ENCODE measurements at places on chromosomes 6 and 20. TPM values are rescaled to one million over a fixed set of nuclear protein-coding genes. Genes with fewer than 3 reads are reported as not detected.

TIAM2 gene
- 14.2 TPM for total RNA-seq

FAM135A gene
- total RNA-seq, result 18.4 TPM

DNA sequence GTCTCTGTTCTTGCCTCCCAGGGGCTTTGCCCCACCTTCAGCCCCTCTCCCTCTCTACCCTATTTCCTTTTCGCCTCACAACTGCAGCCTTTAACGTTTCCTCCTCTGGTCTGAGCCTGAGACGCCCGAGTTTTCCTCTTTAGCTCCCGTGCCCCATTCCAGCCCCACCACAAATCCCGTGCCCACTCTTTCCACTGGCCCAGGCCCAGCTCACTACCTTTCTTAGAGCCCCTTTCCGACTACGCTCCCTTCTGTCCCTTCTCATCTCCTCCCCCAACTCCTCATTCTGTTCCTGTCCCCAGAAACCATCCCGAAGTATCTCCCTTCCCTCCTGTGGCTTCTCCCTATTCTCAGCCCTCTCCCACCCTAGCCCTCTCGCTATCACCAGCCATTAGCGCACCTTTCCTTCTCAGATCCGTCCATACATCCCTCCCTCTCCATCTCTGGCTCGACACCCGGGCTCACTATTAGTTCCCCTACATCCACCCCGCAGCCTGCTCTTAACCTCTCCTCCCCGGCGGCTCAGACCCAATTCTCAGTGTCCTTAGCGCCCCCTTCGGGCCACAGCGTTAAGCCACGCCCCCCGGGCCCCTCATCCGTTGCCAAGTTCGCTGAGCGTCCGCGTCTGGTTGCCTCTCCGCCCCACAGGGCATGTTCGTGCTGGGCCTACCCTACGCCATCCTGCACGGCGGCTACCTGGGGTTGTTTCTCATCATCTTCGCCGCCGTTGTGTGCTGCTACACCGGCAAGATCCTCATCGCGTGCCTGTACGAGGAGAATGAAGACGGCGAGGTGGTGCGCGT is 2.7 kb downstream of the SLC32A1 start:
- H3K4me3 ChIP-seq, result no peak overlapping the region
- no peaks in the 10 kb centered on the region for H3K36me3 ChIP-seq
- H3K27ac ChIP-seq, result no peak overlapping the region
- peaks cover 100% of the 10 kb centered on the region for H3K27me3 ChIP-seq
- peaks cover 86% of the 10 kb centered on the region for H3K4me1 ChIP-seq

- H3K4me1 ChIP-seq, result no peaks in the 10 kb centered on the region
- no peaks in the 10 kb centered on the region for H3K36me3 ChIP-seq
- no peak overlapping the region for H3K27ac ChIP-seq
- no peak overlapping the region for H3K4me3 ChIP-seq
- no peak for DNase-seq
Observed at GRCh38 chr20:58463256-58463655, 51.9 kb downstream of the APCDD1L start.

- H3K27ac ChIP-seq, result no peak overlapping the region
- no peaks in the 10 kb centered on the region for H3K36me3 ChIP-seq
- no peaks in the 10 kb centered on the region for H3K27me3 ChIP-seq
- DNase-seq, result no peak
- peaks cover 21% of the 10 kb centered on the region for H3K4me1 ChIP-seq
Observed at GRCh38 chr20:43963872-43964791, 49.5 kb downstream of the TOX2 start.

DNA sequence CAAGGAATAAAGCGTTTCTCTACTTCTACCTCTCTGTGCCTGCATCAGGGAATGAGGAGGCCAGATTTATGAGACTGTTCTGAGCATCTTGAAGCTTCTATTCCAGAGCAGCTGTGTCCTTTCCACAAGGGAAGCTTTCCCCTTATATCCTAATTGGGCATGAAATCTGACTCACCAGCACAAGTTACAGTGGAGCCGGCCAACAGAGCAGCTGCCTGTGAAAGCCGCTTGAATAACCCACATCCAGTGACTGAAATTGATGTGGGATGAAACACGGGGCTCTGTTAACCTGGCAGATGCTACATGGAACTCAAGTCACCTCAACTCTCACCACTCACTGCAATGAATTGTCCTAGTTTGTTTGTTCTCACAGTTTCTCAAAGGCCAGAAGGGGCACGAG is 400.3 kb downstream of the TFAP2A start:
- no peaks in the 10 kb centered on the region for H3K27me3 ChIP-seq
- no peak overlapping the region for H3K27ac ChIP-seq
- H3K4me3 ChIP-seq, result no peak overlapping the region

- no peaks in the 10 kb centered on the region for H3K27me3 ChIP-seq
- DNase-seq, result no peak
- no peak overlapping the region for H3K27ac ChIP-seq
- H3K4me1 ChIP-seq, result no peaks in the 10 kb centered on the region
- H3K4me3 ChIP-seq, result no peak overlapping the region
Observed at GRCh38 chr6:107274288-107274687, 159.0 kb upstream of the BEND3 start.

DNA sequence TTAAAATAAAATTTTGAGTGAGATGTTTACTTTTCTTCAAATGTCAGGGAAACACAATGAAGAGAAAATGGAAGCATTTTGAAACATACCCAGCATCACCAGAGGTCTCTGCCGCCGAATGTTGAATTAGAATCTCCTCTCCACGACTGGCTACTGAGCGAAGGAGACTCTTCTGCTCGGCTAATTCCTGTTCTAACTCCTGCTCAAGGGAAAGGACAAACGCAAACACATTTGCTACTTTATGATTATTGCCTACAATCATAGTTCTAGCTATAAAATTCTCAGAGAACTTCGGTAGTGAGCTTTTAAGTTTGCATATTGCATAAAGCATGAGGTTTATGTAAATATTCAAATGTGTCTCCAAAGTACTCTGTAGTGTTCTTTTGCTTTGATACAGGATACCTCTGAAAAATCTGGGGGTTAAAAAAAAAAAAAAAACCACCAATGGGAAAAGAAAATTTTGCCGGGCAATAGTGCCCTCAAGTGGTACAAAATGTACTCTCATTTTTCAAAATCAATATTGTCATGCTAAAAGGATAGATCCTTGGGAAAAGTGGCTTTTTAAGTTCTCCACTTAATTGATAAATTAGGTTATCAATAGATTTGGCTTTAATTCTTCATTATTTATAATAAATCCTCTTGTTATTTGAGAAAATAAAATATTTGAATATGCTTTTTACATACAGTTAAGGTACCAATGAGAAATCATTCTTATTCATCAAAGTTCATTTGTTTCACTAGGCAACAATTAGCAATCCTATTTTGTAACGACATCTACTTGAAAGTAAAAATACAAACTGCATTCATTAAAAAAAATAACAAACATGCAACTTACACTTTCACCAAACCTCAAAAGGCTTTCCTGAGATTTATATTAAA is 369.0 kb downstream of the SYNE1 start:
- no peak for DNase-seq
- peaks cover 76% of the 10 kb centered on the region for H3K4me1 ChIP-seq
- H3K4me3 ChIP-seq, result no peak overlapping the region
- no peaks in the 10 kb centered on the region for H3K36me3 ChIP-seq
- no peaks in the 10 kb centered on the region for H3K27me3 ChIP-seq

GRCh38 chr6:811831-812230 is 118.9 kb upstream of the EXOC2 start:
- H3K27ac ChIP-seq, result no peak overlapping the region
- no peak for DNase-seq

- no peaks in the 10 kb centered on the region for H3K36me3 ChIP-seq
- H3K27me3 ChIP-seq, result no peaks in the 10 kb centered on the region
- no peak overlapping the region for H3K4me3 ChIP-seq
- H3K4me1 ChIP-seq, result no peaks in the 10 kb centered on the region
- H3K27ac ChIP-seq, result no peak overlapping the region
- DNase-seq, result no peak
Observed at GRCh38 chr6:125050663-125051318, 88.6 kb downstream of the RNF217 start.

- no peaks in the 10 kb centered on the region for H3K4me1 ChIP-seq
- H3K4me3 ChIP-seq, result no peak overlapping the region
- no peaks in the 10 kb centered on the region for H3K27me3 ChIP-seq
Observed at GRCh38 chr6:35147026-35147425, 5.9 kb upstream of the TCP11 start.

- H3K27ac ChIP-seq, result no peak overlapping the region
- no peak overlapping the region for H3K4me3 ChIP-seq
- peaks cover 2% of the 10 kb centered on the region for H3K27me3 ChIP-seq
- DNase-seq, result no peak
Observed at GRCh38 chr20:59571151-59571550, 33.2 kb upstream of the PHACTR3 start.

DNA sequence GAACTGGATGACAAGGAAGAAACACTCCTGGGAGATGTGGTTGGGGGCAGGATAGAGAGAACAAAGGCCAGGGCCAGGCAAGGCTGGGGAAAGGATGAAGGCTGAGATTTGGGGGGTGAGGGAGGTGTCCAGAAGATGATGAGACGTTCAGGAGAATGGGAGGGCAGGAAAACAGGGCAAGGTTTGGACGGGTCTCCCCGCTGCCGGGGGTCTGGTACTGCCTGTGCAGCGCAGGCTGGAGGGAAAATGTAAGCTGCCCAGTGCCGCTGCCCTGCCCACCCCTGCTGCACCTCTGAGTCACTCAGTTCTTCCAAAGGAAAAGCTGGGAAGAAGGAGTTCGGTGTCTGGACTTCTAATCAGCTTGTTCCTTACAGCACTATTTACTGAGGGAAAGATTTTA is 130.9 kb downstream of the DTNBP1 start:
- peaks cover 5% of the 10 kb centered on the region for H3K4me1 ChIP-seq
- no peaks in the 10 kb centered on the region for H3K27me3 ChIP-seq
- DNase-seq, result no peak
- H3K27ac ChIP-seq, result no peak overlapping the region
- peaks cover 13% of the 10 kb centered on the region for H3K36me3 ChIP-seq

- DNase-seq, result no peak
- H3K36me3 ChIP-seq, result no peaks in the 10 kb centered on the region
- no peak overlapping the region for H3K4me3 ChIP-seq
Observed at GRCh38 chr6:40476673-40477072, 110.5 kb downstream of the LRFN2 start.

GRCh38 chr6:54898767-54899166 is 52.2 kb downstream of the FAM83B start:
- no peak overlapping the region for H3K4me3 ChIP-seq
- no peak overlapping the region for H3K27ac ChIP-seq
- H3K27me3 ChIP-seq, result no peaks in the 10 kb centered on the region
- no peaks in the 10 kb centered on the region for H3K36me3 ChIP-seq
- no peak for DNase-seq
- H3K4me1 ChIP-seq, result no peaks in the 10 kb centered on the region

DNA sequence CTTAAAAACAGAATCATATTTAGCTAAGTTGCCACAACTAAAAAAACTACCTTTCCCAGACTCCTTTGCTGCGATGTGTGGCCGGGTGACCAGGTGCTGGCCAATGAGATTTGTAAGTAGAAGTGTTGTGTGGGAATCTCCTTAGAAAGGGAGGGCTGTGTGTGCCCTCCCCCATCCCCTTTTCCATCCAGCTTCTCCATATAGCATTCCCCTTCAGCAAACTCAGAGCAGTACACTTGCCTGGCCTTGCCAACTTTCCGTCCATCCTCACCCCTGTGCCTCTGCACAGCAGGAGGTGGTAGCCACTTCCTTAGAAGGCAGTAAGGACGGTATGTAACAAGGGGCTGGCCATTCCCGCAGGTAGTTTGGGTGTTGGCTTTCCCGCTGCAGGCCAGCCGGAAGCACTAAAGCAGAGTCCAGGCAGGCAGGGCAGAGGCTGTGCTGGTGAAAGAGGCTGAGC is 22.3 kb upstream of the KCNK16 start:
- DNase-seq, result no peak
- peaks cover 13% of the 10 kb centered on the region for H3K4me1 ChIP-seq
- no peaks in the 10 kb centered on the region for H3K36me3 ChIP-seq

DNA sequence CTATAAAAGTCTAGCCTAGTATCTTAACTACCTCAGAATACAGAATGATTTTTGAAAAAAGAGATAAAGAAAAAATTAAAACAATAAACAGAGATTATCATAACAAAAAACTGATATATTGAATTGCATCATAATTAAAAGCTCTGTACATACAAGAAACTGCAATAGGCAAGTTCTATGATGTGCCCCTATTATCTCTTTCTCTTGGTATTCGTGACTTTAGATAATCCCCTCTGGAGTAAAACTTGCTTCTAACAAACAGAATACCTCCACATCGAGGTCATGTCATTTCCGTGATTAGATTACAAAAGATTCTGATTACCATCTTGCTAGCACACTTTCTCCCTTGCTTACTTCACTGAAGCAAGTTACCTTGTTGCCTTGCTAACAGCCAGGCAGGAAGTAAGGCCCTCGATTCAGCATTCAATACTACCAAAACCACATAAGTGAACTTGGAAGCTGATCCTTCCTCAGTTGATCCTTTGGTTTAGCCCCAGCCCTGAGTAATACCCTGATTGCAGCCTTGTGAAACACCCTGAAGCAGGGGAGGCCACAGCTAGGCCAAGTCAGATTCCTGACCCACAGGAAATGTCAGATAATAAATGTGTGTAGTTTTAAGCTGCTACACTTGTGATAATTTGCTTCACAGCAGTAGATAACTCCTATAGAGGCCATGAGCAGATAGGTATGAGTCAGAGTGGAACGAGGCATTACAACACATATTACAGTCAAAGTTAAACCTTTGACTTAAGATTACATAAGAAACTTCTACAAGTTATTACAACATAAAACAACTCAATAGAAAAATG is 53.7 kb upstream of the TMX4 start:
- H3K36me3 ChIP-seq, result no peaks in the 10 kb centered on the region
- H3K4me3 ChIP-seq, result no peak overlapping the region
- no peaks in the 10 kb centered on the region for H3K27me3 ChIP-seq
- no peak overlapping the region for H3K27ac ChIP-seq
- H3K4me1 ChIP-seq, result peaks cover 3% of the 10 kb centered on the region
- DNase-seq, result no peak

GRCh38 chr6:16059496-16059895 is 69.4 kb upstream of the MYLIP start:
- no peak overlapping the region for H3K27ac ChIP-seq
- H3K27me3 ChIP-seq, result no peaks in the 10 kb centered on the region
- DNase-seq, result no peak
- H3K36me3 ChIP-seq, result no peaks in the 10 kb centered on the region

DNA sequence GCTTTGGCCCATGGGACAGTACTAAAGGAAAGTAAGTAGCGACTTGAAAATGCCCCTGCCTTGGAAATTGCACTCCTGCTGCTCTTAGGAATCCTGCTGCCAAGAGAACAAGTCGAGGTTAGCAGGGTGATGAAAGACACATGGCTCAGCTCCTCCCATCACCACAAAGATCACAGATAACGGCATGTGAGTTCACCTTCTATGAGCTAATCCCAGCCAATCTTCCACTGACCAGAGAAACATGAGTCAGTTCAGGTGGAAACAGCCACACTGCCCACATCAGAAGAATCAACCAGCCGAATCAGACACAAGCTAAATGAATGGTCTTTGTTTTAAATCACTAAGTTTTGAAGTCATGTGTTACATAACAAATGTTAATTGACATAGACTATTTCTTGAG is 106.3 kb downstream of the PRKN start:
- H3K4me1 ChIP-seq, result peaks cover 4% of the 10 kb centered on the region
- H3K4me3 ChIP-seq, result no peak overlapping the region
- no peaks in the 10 kb centered on the region for H3K27me3 ChIP-seq
- DNase-seq, result no peak
- no peaks in the 10 kb centered on the region for H3K36me3 ChIP-seq

All from esophagus muscularis mucosa (tissue), 4 donors.